ENCODE measurements at places on chromosomes 3 and 15. TPM values are rescaled to one million over a fixed set of nuclear protein-coding genes. Genes with fewer than 3 reads are reported as not detected.

The CLSTN2 gene
- 75.5 TPM for total RNA-seq

The LYZL4 gene
- not detected for total RNA-seq

The PLIN1 gene
- 2,292 TPM for total RNA-seq

The SEMA3F gene
- 26.9 TPM for total RNA-seq

The BNC1 gene
- total RNA-seq = 1.6 TPM

The PYGO1 gene
- total RNA-seq = 5.9 TPM

The CPLX3 gene
- total RNA-seq = not detected

The CLDN18 gene
- total RNA-seq = not detected

- no peak for DNase-seq
Observed at GRCh38 chr3:104628185-104628789, 738.4 kb upstream of the ALCAM start.

GRCh38 chr15:93485438-93486327, 396.7 kb upstream of the RGMA start:
- DNase-seq = peak; percentile 31

GRCh38 chr3:100899440-100900091, 93.7 kb downstream of the ABI3BP start:
- no peak for DNase-seq

DNA sequence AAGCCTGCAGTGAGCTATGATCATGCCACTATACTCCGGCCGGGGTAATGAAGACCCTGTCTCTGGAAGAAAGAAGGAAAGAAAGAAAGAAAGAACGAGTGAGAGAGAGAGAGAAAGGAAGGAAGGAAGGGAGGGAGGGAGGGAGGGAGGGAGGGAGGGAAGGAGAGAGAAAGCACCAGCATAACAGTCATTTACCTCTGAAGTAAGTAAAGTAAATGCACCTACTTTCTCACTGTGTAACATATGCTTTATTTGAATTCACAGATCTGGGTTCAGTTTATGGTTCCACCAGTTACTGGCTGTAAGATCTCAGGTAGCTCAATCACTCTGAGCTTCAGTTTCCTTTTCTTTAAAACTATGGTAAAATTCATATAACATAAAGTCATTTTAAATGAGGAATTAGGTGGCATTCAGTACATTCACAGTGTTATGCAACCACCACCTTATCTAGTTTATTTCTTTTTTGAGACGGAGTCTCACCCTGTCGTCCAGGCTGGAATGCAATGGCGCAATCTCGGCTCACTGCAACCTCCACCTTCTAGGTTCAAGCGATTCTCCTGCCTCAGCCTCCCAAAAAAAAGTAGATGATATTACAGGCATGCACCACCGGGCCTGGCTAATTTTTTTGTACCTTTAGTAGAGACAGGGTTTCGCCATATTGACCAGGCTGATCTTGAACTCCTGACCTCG, 16.1 kb upstream of the RAD54L2 start:
- no peak for DNase-seq

GRCh38 chr15:33778852-33779251, 189.4 kb upstream of the CHRM5 start:
- DNase-seq = no peak

- no peak for DNase-seq
Observed at GRCh38 chr15:45023659-45024225, 747 bp downstream of the SORD start.

- DNase-seq = no peak
Observed at GRCh38 chr3:52121813-52122212, 32.4 kb downstream of the POC1A start.

DNA sequence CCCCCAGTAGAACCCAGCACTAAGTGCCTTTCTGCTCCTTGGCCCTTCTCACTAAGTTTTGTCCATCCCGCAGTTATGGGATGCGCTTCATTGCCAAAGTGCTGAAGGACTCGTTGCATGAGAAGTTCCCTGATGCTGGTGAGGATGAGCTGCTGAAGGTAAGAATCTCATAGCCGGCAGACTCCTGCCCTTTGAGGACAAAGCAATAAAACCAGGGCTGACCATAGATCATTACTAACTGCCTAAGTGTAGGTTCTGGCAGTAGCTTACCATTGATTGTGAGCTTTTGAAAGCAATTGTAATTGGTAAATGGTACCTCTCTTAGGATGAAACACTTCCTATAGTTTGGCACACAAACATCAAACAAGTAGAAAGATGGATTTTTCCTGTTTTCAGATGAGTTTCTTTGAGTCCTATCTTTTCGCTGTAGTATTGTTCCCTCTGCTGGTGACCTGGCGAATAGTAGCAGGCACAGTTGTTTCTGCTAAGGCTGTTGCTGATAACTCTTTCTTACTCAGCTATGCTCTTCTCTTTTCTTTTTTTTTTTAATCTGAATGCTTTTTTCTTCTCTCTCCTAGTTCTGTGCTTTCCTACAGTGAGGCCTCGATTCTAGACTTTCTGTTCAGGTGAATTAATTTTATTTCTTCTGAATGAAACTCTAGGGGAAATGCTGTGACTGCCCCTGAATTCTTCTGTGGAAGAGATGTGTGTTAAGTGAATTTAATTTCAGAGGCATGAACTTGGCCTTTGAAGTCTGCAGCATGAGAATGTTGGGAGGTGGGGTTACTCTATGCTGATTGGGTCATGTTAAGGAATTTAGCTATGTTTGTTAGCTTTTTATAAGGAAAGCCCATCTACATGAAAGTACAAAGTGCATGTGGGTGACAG, 47.4 kb upstream of the CRTC3 start:
- no peak for DNase-seq

DNA sequence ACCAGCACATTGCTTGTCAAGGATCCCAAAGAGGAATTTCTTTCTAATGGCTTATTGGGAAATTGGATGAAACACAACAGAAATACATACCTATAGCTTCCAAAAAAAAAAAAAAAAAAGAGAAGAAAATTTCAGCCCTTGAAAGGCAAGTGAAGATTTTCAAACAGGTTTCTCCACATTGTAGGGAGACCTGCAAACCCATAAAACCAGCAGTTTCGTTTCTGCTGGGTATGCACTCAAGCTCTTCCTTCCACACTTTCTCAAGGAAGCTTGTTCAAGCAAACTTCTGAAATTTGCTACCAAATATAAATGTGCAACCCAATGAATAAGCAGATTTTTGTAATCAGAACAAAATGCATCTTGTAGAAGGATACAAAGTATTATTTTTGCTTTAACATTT, 15.9 kb upstream of the SH3BP5 start:
- no peak for DNase-seq

GRCh38 chr15:63987796-63988378, 58.4 kb downstream of the DAPK2 start:
- no peak for DNase-seq

DNA sequence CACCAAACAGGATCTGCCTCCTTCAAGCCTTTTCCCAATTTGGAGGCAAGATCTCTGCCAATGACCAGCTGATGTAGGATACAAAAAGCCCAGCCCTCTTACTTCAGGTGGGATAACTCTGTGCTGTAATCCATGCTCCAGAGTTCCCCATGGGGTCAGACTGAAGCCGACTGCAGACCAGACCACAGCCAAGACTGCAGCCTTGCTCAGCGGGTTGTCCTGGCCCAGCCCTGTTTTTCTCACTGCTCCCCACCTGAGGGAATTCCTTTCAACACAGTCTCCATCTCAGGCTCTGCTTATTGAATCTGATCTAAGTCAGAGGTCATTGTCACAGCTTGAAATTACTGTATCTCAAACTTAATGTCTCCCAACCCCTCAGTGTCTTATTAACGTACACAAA, 207.0 kb downstream of the MYRIP start:
- no peak for DNase-seq

DNA sequence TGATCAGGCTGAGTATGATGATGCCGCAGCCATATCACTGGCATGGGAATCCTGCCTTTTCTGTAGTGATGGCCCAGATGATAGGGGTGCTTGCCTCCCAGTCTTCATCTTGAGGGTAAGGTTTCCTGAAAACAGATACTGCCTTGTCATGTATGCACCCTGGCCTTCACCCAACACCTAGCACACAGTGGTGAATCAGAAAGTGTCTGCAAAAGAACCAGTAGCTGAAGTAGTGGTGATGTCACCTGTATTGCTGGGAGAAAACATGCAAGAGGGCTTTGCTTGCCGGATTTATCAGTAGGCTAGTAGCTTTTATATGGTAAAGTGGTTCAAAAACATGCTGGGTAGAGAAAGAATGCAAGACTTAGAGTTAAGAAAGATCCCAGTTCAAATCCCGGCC, 419.8 kb upstream of the WNT5A start:
- DNase-seq = no peak

- no peak for DNase-seq
Observed at GRCh38 chr3:50246517-50246954, 10.5 kb downstream of the GNAI2 start.

DNA sequence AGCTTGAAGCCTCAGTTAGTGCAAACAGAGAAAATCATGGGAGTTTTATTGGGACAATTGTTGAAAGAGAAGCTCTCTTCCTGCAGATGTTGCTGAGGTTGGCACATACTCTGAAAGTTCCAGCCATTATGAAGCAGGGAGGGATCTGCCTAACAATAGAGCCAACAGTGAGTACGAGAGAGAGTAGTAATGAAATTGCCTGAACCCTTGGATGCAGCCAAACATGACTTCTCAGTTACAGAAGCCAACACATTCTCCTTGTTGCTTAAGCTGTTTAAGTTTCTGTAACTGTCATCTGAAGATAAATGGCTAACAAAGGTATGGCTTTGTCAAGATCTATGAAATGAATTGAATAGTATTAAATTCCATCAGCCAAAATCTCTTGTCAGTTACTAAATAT, 211.0 kb upstream of the TTC14 start:
- no peak for DNase-seq

Data from breast epithelium (tissue), 4 donors.